ENCODE measurements at places on chromosomes 1 and 21. TPM values are rescaled to one million over a fixed set of nuclear protein-coding genes. Genes with fewer than 3 reads are reported as not detected.

AMY1C gene
- total RNA-seq = not detected

NUDT4B gene
- total RNA-seq = 16.4 TPM

C1orf216 gene
- 73.0 TPM for total RNA-seq

BNIPL gene
- total RNA-seq = 0.16 TPM

TFB2M gene
- 17.0 TPM for total RNA-seq

GNG12 gene
- total RNA-seq = 29.9 TPM

FMO1 gene
- 5.8 TPM for total RNA-seq

TMCO2 gene
- not detected for total RNA-seq

MATN1 gene
- 0.31 TPM for total RNA-seq

GBP7 gene
- total RNA-seq = not detected

IL24 gene
- not detected for total RNA-seq

PLA2G5 gene
- total RNA-seq = 0.16 TPM

CFHR3 gene
- total RNA-seq = not detected

TMEM9 gene
- total RNA-seq = 54.4 TPM

OR2T2 gene
- not detected for total RNA-seq

CHRM3 gene
- 38.8 TPM for total RNA-seq

CLDN17 gene
- total RNA-seq = not detected

CD1B gene
- not detected for total RNA-seq

AUNIP gene
- total RNA-seq = 1.7 TPM

CACHD1 gene
- total RNA-seq = 14.3 TPM

ZMYM1 gene
- total RNA-seq = 41.0 TPM

MCOLN2 gene
- not detected for total RNA-seq

FAM78B gene
- total RNA-seq = 5.1 TPM

F13B gene
- total RNA-seq = not detected
